ENCODE measurements at places on chromosomes 7 and 10. TPM values are rescaled to one million over a fixed set of nuclear protein-coding genes. Genes with fewer than 3 reads are reported as not detected.

GRCh38 chr10:34033078-34033477 is 698.6 kb upstream of the NRP1 start:
- no peak overlapping the region for H3K27ac ChIP-seq
- H3K4me1 ChIP-seq = no peaks in the 10 kb centered on the region
- H3K27me3 ChIP-seq = peaks cover 5% of the 10 kb centered on the region
- H3K36me3 ChIP-seq = peaks cover 2% of the 10 kb centered on the region

DNA sequence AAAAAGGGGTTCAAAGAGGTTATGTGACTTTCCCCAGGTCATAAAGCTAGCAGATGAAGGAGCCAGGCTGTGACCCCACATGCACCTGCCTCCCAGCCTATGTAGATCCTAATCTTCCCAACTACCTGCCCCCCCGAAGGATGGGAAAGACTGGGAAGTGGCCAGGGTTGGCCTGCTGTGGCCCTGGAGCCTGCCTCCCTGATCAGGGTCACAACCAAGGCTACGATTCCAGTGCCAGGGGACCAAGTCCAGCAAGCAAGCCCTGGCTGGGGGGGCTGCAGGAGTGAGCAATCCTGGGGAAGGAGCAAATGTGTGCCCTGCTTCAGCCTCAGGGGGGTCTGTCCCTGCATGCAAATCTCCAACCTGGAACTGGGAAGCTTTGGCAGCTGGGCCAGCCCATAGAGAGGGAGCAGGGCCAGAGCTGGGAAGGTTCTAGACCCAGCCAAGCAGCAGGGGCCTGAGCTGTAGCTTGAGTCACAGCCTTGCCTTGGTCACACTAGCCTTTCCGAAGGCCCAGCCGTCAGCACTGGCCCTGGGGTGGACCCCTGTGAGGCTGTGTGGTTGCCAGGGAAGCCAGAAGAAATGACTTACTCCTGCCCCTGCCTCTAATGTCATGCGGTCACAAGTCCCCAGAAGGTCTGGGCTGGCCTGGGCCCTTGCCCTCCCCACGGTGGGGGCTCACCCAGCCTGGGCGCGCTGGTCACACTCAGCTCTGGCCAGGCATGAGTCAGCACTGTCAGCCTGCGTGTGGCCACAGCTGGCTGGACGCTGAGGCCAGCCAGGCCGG is 96.4 kb upstream of the ZMIZ1 start:
- H3K4me3 ChIP-seq = peak overlapping the region; percentile 63
- no peak for DNase-seq
- peaks cover 29% of the 10 kb centered on the region for H3K4me1 ChIP-seq
- no peaks in the 10 kb centered on the region for H3K36me3 ChIP-seq
- peaks cover 3% of the 10 kb centered on the region for H3K27me3 ChIP-seq

DNA sequence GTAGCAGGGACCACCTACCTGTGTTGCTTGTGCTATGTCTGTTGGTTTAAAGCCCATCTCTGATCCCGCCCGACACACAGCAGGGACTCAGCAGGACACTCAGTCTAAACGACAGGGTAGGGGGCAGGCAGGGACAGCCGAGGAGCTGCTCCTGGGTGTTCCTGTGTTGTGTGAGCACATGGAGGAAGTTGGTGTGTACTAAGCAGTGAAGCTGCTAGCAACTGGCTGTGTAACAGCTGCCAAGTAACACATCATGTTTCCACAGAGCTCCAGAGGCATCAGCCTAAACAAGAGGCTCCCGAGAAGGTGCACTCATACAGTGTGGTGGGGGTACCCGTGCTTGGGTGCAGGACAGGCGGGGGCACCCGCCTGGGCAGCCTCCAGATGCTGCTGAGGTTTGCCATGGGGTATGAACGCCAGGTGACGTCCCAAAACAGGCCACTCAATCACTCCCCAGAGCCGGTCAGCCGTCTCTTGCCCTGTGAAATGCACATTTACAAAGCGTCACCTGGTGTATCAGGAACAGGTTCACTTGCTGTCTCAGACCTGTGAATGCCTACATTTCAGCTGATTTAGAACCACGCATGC is 59.6 kb downstream of the PTPRN2 start:
- peaks cover 2% of the 10 kb centered on the region for H3K4me1 ChIP-seq
- no peak overlapping the region for H3K27ac ChIP-seq
- no peak for DNase-seq
- no peaks in the 10 kb centered on the region for H3K27me3 ChIP-seq
- H3K4me3 ChIP-seq = no peak overlapping the region

Gene IDI2
- not detected for total RNA-seq

GRCh38 chr10:78255214-78255613 is 221.6 kb downstream of the RPS24 start:
- H3K27ac ChIP-seq = no peak overlapping the region
- no peak for DNase-seq
- no peaks in the 10 kb centered on the region for H3K36me3 ChIP-seq
- H3K4me1 ChIP-seq = peaks cover 16% of the 10 kb centered on the region
- peaks cover 18% of the 10 kb centered on the region for H3K27me3 ChIP-seq

GRCh38 chr10:44799966-44800365 is 111.2 kb upstream of the TMEM72 start:
- H3K27ac ChIP-seq = no peak overlapping the region
- DNase-seq = no peak
- H3K36me3 ChIP-seq = no peaks in the 10 kb centered on the region
- H3K27me3 ChIP-seq = peaks cover 22% of the 10 kb centered on the region
- H3K4me1 ChIP-seq = peaks cover 12% of the 10 kb centered on the region

Gene RINT1
- 26.0 TPM for total RNA-seq

GRCh38 chr10:43682956-43683355 is 34.3 kb upstream of the ZNF32 start:
- H3K27me3 ChIP-seq = peaks cover 45% of the 10 kb centered on the region
- H3K36me3 ChIP-seq = no peaks in the 10 kb centered on the region
- no peak for DNase-seq
- H3K4me1 ChIP-seq = no peaks in the 10 kb centered on the region
- no peak overlapping the region for H3K27ac ChIP-seq

Gene CYTH3
- total RNA-seq = 17.9 TPM

- no peak overlapping the region for H3K4me3 ChIP-seq
- no peak overlapping the region for H3K27ac ChIP-seq
- no peaks in the 10 kb centered on the region for H3K4me1 ChIP-seq
- H3K36me3 ChIP-seq = no peaks in the 10 kb centered on the region
- H3K27me3 ChIP-seq = no peaks in the 10 kb centered on the region
- DNase-seq = no peak
These were observed 40.3 kb downstream of the ANKRD7 start for GRCh38 chr7:118264836-118265235.

GRCh38 chr10:91838199-91838598 is 40.0 kb downstream of the TNKS2 start:
- H3K36me3 ChIP-seq = peaks cover 35% of the 10 kb centered on the region
- H3K4me3 ChIP-seq = no peak overlapping the region

All from progenitor cell of endocrine pancreas (in vitro differentiated cells).